GM04504 (cell line): ENCODE measurements at places on chromosomes 1 and 21.

GRCh38 chr21:36254106-36254941 is 65.7 kb upstream of the MORC3 start:
- no peak for DNase-seq

DNA sequence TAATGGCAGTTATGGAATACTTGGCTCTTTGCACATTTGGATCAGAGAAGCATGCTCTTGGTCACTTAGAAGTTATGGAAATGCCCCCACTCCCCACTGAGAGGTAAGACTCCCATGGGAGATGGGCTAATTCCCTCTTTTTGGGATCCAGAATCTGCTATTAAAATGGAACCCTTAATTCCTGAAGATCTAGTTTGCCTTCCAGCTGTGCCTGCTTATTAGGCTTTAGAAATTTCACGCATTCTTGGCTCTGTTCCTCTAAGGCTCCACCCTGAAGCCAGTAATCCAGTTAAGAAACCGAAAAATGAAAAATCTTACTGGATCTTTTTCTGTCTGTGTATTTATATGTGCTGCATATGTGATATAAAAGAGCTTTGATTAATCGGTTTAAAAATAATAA is 76.7 kb downstream of the USH2A start:
- DNase-seq = no peak

DNA sequence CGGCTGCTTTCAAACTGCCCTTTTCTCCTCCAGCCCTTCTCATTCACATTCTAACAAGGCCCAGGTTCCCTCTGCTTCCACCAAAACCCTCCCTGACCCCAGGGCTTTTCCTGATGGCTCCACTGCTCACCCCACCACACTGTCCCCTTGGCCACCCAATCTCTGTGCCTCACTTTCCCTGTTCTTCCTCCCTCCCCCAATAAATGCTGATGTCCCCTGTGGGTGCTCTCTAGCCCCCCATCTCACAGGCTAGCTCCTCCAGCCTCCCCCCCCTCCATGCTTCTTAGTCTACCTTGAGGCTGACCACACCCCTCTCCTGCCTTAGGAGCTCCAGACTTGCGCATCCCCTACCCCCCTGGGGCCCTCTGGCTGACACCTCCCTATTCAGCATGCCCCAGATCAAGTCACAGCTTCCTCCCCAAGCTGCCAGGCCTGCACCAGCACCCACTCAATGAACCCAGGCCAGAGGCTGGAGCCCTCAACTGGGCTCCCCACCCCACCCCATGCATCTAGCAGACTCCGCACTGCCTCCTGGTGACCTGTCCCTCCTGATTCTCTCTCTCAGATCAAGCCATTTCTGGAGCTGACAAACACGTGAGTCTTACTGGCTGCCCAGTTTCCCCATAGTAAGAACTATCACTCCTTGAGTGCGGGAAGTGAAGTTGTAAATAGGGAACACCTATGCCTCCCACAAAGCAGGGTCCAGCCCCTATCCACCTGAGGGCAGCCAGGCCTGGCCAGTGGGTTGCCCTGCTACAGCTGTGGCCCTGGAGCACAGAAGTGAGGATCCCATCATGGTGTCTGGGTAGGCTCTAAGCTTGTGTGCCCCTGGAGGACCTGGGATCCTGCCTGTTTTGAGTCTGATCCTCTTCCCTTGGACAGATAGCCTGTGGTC is 117.9 kb downstream of the DMRTB1 start:
- no peak for DNase-seq

- no peak for DNase-seq
Measured at GRCh38 chr1:203934027-203934426, 72.6 kb downstream of the SNRPE start.

DNA sequence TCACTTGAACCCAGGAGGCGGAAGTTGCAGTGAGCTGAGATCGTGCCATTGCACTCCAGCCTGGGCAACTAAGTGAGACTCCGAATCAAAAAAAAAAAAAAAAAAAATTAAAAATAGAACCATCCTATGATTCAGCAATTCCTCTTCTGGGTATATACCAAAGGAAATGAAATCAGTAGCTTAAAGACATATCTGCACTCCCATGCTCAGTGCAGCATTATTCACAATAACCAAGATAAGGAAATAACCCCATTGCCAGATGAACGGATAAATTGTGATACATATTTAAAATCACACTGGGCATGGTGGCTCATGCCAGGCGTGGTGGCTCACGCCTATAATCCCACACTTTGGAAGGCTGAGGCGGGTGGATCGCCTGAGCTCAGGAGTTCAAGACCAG is 23.8 kb downstream of the ALDH9A1 start:
- DNase-seq = no peak

DNA sequence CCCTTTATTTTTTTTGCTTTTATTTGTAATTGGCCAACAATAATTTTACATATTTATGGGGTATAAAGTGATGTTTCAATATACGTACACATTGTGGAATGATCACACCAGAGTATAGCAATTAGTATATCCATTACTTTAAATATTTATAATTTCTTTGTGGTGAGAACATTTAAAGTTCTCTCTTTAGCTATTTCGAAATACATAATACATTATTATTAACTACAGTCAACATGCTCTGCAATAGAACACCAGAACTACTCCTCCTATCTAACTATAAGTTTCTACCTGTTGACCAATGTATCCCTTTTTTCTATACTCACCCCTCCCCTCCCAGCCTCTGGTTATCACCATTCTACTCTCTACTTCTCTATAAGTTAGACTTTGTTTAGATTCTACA is 77.4 kb downstream of the SCMH1 start:
- no peak for DNase-seq

DNA sequence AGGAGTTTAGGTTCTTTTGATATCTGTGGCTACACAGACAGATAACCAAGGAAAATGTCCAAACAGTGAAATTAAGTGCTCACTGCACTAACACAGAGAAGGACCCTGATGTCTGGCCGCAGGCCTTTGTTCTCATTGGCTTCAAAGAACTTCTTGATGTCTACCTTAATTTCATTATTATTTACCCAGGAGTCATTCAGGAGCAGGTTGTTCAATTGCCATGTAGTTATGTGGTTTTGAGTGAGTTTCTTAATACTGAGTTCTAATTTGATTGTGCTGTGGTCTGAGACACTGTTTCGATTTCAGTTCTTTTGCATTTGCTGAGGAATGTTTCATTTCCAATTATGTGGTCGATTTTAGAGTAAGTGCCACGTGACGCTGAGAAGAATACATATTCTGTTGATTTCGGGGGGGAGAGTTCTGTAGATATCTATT is 15.2 kb upstream of the LGALS8 start:
- no peak for DNase-seq

- DNase-seq = no peak
Measured at GRCh38 chr1:29555043-29555620, 318.8 kb downstream of the PTPRU start.

GRCh38 chr1:56511364-56511763 is 68.0 kb downstream of the PLPP3 start:
- DNase-seq = no peak

DNA sequence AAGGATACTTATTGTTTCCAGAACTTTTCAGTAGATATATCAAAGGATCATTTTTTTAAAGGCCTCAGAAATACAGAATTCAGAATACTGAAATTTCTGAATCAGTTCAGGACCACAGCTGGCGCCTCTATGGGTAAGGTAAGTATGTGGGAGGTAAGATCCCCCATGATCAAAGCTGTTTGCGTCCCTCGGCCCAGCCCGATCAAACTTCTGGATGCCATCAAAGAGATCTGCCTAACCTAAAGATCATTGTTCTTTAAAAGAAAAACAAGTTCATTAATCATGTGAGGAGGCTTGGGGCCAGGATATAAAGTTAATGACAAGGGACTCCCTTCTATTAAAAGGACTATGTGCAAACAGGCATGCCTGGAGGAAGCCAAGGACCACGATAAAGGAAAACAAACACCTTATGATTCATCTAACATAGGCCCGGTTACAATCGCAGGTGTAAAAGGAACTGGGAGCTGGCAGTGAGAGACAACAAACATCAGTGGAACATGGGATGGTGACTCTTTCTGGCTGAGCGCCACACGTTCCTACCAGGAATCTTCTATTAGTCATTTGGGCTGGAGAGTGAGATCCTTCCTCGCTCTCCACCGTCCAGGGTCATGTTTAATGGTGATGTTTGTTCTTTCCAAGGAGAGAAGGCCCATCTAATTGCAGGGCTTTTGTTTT is 2.8 kb upstream of the BACE2 start:
- no peak for DNase-seq

- DNase-seq = no peak
Measured at GRCh38 chr1:200857804-200858203, 15.0 kb upstream of the GPR25 start.

GRCh38 chr1:109502364-109502851 is 7.1 kb downstream of the AMIGO1 start:
- no peak for DNase-seq

GRCh38 chr1:189874715-189875435 is 602.8 kb downstream of the BRINP3 start:
- no peak for DNase-seq

DNA sequence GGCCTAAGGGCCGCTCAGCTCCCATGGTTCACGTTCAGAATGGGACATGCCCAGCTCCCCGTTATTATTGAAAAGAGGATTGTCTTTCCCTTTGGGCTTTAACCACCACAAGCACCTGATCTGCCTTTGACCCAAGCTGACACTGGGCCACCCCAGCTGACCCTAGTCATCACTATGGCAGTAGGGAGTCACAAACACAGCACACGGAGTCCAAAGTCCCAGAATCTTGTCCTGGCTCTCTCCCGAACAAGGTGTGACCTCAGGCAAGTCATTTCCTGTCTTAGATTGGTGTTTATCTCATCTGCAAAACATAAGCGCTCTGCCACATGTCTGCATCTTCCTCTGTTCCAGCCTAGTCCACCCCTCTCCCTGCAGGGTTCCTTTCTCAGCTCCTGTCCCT is 31.5 kb downstream of the IGFN1 start:
- DNase-seq = no peak

DNA sequence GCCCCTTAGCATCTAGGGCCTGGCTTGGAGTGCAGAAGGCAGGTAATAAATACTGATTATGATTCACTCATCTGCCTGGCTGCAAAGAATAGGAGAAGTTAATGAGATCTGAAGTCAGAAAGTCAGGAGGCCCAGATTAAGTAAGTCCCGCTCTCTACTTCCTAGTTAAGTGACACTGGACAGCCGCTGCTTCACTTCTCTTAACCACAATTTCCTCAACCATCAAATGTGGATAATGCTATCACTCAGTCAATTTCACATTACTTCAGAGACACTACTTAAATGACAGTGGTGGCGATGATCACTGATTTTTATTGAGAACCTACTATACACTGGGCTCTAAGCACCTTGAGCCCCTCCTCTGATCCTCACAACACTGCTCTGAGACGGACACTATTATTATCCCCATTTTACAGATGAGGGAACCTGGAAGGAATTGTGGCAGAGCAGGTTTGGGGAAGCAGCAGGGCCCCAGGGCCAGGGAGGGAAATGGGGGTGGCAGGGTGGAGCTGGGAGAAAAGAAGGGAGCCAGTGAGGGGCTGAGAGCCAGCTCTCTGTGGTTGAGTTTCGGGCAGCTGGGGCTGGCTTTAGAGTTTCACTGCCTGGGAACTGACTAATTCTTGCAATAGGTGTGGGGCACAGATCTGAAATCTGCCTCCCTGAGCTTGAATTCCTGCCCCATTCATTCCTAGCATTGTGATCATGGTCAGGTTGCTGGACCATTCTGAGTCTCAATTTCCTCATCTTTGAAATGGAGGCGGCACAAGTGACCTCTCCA is 2.4 kb upstream of the E2F2 start:
- DNase-seq = no peak

- DNase-seq = no peak
Measured at GRCh38 chr1:91101328-91101727, 79.5 kb upstream of the ZNF644 start.

- DNase-seq = no peak
Measured at GRCh38 chr1:27026621-27027574, 14.2 kb upstream of the TENT5B start.

DNA sequence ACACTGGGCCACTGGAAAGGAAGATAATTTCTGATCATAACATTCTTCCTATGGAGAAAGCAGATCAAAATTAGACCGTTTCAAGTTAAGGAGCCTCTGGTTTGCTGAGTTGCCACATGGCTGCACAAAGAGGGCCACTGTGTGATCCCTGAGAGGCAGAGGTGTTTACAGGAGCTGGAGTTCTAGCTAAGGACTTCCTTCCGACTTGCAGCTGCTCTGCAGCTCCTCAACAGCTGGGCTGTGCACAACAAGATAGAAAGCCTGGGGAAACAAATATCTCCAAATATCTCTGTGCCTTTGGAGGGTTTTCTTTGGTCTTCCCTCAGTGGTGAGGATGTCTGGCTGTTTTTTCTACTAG is 26.8 kb downstream of the GADD45A start:
- no peak for DNase-seq

DNA sequence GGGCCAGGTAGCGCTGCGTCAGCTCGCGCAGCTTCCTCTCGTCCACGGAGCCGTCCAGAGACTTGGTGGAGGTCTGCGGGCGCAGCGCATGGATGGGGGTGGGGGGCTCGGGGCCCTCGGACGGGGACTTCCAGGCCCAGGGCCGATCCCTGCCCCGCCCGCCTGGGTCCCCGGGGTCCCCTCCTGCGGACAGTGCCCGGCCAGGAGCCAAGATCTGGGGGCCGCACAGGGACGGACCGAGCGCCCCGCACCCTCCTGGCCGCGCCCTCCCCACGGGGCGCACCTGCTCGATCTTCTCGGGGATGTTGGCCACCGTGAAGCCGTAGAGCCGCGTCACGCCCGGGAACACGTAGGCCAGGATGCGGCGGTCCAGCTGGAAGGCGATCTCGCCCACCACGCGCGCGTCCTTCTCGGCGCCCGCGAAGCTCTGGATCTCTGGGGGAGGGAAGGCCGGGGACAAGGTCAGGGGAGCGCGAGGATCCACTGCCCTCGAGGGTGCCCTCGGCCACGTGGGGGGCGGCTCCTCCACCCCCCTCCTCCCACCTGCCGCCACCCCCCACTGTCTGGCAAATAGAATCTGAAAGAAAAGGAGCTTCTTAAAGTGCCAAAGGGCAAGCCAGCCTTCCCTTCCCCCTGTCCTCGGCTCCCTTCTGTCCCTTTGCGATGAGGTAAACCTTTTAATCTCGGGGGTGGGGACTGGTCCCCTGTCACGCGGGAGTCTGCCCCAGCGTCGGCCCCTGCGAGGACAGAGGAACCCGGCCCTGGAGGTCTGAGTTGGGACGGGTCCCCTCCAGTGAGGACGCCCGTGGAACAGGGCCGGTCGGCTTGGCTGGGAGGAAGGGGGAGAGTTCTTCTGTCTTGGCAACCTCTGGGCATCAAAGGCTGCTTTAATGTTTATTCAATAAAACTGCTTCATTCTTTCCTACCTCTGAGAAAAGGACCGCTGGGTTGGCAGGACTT is 6.5 kb upstream of the FTCD start:
- DNase-seq = no peak

DNA sequence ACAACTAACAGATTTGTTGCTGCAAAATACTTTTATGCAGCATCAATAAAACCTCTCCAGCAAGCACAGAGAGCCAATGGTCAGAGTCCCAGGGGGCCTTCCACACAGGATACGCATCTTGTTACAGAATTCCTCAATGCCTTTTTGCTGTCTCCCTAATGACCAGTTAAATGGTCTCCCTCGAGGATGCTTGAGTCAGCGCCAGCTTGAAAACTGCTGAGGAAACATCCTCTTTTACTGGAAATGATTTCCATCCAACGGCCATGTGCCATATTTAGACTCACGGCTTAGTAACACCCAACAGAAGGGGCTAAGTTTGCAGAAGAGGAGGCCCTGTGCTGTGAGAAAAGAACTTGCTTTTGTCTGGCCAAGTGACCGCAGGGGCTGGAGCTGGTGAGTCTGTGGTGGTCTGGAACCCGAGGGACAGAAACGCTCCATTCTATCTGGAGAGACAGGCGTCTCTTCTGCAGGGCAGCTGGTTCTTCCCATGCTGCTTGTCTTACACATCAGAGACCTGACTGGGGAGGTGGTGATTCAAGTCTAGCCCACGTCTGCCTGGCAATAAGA is 496.4 kb downstream of the SETD4 start:
- DNase-seq = peak; percentile 98

- no peak for DNase-seq
Measured at GRCh38 chr1:3642919-3643675, 6.8 kb downstream of the WRAP73 start.
